Naive thymus-derived CD8-positive, alpha-beta T cell (primary cell): ENCODE measurements at places on chromosomes 7 and 10.

DNA sequence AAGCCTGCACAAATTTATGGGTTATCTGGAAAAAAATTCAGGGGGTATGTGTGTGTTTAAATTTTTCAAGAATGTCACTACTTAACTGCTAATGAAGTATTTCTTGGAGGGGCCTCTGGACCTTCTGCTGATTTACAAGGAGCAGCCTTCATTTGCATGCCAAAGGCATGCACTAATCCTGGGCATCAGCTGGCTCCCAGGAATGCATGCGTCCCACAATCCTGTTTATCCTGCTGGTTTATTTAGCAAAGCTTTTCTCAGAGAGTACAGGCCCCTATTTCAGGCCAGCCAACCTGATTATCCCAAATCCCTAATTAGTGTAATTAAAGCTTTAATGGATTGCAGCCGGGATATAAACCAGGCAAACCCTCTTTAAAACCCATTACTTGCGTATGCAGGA, 170.4 kb downstream of the TAX1BP1 start:
- no peak for DNase-seq

DNA sequence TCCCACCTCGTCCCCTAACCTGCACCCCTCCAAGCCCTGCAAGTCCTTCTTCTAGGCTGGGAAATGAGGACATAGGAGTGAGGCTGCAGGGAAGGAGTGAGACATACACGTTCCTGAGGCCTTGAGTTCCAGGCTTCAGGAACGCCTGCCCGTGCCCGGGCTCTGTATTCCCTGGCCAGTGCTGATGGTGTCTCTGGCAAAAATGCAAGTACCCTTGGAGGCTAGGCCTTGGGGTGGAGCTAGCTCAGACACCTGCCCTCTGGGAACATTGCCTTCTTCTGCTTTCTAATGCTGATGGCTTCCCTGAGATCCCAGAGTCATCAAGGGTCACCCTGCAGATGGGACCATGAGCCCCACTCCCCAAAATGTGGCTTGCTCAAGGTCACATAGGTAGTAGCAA, 76.0 kb downstream of the GRK5 start:
- no peak for DNase-seq

GRCh38 chr7:131924857-131925256, 368.4 kb upstream of the PODXL start:
- DNase-seq: no peak

GRCh38 chr7:25901658-25902057, 250.3 kb upstream of the NFE2L3 start:
- DNase-seq: no peak

DNA sequence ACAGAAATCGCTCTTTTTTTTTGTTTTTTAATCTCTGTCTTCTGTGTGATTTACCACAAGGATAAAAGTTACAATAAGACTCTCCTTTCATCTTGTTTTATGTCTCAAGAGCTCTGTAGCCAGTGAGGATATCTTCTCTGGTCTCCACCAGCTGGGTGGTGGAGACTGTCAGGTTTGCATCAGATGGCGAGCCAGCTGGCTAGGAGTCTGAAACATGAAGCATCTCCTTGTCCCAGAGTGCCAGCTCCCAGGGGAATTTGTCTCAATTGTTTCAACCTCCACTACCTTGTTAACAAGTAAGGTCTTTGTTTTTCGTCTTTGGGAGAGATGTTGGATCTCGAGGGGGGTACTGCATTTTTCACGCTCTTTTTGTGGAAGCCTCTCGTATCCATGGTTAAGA, 47.3 kb downstream of the FRMPD2 start:
- no peak for DNase-seq

DNA sequence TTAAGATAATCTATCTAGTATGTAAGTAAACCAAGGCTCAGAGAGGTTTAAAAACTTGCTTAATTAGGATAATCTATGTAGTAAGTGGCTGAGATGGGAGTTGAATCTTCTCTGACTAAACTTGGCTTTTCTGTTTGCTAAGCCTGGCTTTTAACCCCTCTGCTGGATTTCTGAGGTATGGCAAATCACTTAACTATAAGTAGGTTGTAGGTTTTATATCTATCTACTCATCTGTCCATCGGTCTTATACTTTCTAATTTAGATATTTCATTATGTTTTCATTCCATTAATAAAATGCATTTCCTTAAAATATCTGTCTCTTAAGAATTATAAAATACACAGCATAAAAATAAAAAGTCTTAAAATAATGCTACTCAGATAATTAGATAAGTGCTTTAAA, 59.4 kb downstream of the ST7 start:
- no peak for DNase-seq

DNA sequence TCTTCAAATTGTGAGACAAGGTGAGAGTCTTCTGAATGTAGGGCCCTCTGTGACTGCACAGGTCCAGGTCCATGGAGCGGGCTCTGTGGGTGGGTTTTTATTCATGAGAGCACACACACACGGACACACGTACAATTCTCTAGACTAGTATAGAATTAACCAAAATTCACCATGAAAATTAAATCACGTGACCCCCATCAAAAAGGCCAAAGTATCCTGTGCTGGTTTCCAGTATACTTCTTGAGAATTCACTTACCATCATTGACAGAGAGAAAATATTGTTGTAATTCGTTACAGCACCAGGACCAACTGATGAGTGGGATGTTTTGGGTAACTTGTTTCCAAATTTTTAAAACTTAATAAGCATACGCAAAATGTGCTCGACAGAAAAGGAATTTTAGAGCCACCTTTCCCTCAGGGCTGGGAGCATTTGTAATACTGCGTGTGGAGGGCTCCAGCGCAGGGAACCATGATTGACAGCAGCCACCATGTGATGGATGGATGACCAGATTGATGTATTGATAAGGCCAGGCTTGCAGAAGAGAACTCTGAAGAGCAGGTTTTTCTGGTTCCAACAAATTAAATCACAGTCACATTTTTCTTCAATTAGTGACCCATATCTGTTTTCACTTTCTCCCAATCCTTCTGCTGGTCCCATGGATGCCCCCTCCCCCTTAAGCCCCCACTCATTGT, 14.9 kb upstream of the DNTT start:
- DNase-seq: no peak

DNA sequence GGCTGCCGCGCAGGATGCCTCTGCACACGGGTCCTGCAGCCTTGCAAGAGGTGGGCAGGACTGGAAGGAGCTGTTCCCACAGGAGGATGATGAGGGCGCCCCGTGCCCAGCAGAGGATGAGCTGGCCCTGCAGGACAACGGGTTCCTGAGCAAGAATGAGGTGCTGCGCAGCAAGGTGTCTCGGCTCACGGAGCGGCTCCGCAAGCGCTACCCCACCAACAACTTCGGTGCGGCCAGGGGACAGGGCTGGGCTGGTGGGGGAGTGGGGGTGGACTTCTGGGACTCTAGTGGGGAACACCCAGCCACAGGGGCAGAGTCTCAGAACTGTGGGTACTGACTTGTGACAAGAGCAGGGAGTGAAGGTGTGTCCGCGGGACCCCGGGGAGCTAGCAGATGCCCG, 16.0 kb downstream of the ZFYVE27 start:
- DNase-seq: no peak

DNA sequence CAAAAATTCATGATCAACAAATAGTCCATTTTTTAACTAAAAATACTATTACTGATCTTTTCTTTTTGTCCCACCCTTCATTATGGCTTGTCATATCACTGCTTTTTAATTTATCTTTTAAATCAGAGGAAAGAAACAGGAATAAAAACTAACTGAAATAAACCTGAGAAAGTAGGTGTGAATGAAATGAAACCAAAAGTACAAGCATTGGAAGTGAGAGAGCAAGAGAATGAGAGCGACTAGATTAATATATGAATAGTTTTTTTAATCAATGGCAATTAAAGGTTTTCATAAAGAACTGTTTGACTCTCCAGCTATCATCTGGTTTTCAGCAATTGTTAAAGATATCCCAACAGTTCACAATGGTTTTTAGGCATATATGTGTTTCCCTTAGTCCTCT, 137.8 kb downstream of the SPAG6 start:
- DNase-seq: no peak

DNA sequence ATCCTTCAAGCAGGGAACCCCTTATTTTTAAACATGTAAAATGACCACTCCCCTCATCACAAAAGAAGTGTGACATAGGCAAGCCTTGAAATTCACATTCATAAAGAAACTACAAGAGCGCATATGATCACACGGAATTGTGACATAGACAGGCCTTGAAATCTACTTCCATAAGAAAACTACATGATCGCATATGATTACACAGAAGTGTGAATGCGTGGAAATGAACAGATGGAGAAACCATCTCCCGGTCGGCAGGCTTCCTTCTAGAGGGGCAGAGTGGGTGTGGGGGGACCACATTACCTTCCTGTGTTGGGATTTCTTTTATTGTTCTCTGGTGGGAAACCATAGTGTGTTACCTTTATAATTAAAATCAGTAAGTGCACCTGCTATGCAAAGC, 285.1 kb upstream of the ADARB2 start:
- DNase-seq: no peak

DNA sequence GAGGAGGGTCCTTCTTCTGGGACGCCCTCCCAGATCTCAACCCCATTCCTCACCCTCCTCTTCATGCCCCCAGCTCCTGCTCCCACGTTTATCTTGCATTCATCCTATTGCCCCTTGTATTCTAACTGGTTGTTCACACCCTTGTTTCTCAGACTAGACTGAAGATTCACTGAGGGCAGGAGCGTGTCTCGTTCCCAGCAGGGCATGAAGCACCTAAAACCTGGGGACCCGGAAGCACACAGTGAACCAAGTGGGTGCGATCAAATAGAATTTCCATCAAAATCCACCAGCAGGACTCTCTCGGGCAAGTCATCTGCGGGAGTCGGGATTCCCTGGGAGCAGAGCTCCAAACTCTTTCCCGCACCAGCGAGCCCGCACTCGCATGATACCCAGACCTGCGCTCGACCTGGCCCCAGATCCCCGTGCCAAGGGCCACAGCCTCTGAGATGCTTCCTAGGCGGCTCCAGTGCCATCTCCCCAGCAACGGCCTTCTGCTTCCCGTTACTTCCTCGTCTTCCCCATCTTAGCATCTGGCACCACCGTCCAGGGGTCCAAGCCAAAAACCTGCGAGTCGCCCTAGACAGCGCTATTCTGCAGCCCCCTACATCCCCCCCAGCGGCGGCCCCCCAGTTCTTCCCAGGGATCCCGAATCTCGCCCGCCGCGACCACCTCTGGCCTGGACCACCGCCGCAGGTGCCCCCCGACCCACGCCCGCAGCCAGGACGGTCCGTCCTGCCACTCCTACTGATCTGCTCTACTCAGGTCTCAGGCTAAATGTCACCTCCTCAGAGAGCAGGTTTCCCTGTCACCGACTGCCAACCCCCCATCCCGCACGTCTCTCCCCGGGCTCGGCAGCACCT, 6.1 kb upstream of the GBX1 start:
- DNase-seq: no peak

DNA sequence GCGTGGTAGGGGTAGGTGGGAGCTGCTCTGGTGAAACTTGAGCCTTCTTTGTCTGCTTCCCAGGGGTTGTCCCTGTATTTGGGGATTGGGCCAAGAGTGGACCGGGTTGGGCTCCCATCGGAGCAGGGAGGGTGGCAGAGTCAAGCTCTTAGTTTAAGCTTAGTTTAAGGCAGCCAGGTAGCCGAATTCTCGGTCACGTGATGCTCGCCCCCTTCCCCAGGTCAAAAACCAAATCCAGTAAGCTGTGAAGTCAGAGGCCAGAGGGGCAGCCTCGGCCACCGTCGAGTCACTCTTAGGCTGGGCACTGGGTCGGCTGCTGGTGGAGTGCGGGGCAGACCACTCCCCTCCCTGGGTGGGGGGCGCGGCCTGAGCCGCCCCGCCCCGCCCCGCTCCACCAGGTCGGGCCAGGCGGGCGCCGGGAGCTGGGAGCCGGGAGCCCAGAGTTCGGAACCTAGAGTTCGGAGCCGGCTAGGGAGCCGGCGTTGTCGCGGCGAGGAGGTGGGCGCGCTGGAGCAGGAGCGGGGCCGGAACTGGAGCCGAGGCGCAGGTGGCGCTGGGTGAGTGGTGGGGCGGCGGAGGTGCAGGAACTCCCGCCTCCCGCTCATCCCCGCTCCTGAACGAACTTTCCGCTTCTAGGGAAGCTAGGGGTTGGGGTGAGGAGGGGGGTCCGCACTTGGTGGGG, 2.8 kb upstream of the LZTS2 start:
- no peak for DNase-seq
